ENCODE measurements at places on chromosomes 2 and 18.

DNA sequence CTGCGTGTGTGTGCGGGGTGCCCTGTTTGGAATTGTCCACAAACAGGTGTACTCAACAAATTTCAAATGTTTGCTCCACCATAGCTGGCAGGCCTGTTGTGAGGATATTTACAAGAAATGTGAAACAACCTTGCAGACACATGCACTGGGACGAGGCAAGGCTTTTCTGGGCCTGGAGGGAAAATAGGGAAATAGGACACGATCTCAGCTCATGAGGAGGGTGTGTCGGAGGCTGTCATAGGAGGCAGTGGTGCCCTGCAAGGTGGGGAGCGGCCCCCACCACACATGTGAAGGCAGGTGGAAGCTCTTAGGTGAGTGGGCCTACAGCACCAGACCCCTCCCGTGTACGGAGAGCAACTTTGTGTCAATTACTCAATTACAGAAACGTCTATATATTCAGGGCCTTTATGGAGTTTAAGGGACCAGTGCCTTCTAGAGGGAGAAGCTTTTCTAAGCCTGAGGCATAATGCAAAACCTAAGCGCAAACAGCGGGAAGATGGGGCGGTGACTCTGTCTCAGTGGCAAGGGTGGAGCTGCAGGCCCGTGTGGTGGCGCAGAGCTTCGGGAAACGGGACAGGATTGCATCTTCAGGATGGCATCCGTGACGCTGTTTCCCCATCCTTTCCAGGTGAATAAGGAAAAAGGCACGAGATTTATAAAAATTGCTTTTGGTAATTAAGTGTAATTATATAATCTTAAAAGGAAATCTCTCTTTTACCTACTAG lies 48.0 kb downstream of the RNF144A start:
- no peak for DNase-seq

DNA sequence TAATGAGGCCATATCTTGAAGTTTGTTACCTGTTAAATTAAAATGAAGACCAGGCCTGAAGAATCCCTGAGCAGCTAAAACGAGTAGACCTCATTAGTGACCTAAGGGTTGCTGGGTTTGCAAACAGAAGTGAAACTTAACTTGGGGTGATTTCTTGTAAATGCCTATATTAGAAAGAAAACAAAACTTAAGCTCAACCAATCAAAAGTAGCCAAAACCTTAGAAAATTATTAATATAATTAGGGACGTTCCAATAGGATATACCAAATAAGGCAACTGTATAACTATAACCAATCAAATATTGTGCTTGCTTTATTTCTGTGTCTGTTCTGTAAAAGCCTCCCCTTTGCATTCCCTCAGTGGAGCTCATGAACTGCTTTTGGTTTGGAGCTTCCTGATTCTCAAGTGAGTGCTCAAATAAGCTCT lies 137.9 kb upstream of the VRK2 start:
- no peak for DNase-seq

DNA sequence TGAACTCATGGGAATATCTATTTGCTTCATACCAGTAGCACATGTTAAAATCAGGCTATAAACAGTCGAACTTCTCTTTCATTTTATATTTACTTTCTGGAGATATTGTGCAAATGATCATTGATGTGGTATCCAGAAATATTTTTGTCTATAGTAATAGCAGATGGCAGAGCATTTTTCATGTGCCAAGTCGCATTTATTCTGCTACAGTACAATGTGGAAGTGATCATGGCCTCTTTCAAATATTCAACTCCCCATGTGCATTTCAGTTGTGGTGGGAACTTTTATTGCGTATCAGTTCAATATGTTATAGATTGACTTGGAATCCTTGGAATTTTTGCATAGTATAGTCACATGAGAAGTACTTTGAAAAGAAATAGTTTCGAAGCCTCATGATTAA lies 57.4 kb downstream of the RHBDD1 start:
- no peak for DNase-seq

DNA sequence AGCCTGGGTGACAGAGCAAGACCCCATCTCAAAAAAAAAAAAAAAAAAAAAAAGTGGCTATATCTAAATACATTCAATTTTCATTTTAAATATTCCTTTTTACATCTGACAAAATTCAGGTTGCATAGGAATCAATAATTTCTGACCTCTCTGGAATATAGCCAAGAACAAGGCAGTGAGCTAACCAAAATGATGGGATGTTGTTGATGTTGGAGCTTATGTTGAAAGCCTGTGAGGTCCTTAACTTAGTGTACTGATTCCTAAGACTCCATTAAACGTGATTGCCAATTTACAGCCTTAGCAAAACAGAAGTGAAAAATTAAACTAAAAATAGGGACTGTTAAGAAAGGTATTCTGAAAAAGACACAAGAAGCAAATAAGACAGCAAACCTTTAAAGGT lies 109.6 kb downstream of the MEP1B start:
- DNase-seq: no peak

GRCh38 chr2:9003366-9003615 lies 193 bp downstream of the MBOAT2 start:
- DNase-seq: no peak

DNA sequence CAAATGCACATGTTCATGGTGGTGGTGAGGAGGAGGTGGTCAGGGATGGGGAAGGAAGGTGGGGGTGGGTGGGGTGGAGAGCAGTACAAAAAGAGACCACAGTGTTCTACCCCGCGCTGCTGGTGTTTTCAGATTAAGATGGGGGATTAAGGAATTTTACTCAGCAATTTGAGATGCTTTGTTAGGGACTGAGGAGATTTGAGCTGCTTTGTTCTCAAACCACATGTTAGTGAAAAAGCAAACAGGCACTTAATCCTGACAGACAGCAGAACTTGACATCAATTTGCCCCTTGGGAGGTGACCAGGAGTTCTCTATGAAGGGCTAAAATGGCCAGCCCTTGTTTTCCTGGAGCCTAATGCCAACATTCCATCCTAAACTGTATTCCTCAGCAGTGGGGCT lies 244.5 kb downstream of the MEIS1 start:
- no peak for DNase-seq

GRCh38 chr2:226984750-226985582 lies 149.1 kb downstream of the RHBDD1 start:
- DNase-seq: peak; percentile 39

DNA sequence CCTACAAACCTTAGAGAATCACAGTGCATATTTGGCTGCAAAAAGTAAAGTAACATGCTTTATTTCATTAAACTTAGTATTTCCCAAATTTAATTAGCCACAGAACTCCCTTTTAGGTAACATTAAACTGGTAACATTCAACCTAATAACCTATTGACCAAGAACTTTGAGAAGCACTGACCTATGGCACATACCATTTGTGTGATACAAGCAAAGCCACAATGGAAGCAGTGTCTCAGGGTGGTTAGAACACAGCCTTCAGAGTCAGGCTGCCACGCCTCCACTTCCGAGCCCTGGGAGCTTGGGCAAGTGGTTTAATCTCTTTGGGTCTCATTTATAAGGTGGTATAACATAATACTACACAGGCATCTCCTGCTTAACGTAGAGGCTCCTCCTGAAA lies 301.4 kb downstream of the PDE11A start:
- DNase-seq: no peak

DNA sequence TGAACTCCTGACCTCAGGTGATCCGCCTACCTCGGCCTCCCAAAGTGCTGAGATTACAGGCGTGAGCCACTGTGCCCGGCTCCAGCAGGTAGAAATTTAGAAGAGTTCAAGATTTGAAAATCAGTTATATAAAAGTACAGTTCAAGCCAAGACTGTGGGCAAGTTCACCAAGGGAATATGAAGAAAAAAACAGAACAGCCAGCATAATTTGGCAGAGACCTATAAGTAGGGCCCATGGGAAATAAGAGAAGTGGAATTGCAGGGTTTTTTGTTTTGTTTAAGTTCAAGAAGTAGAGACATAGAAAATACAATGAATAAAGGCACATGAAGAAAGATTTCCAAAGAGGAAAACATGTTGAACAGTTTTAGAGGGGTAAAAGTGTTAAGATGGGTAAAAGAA lies 57.9 kb downstream of the BAZ2B start:
- DNase-seq: no peak

- DNase-seq: no peak
Observed at GRCh38 chr2:176409671-176410070, 140.4 kb downstream of the MTX2 start.

GRCh38 chr2:120231974-120232635 lies 8.9 kb upstream of the TMEM185B start:
- DNase-seq: no peak

- no peak for DNase-seq
Observed at GRCh38 chr2:226690461-226691024, 109.1 kb downstream of the IRS1 start.

DNA sequence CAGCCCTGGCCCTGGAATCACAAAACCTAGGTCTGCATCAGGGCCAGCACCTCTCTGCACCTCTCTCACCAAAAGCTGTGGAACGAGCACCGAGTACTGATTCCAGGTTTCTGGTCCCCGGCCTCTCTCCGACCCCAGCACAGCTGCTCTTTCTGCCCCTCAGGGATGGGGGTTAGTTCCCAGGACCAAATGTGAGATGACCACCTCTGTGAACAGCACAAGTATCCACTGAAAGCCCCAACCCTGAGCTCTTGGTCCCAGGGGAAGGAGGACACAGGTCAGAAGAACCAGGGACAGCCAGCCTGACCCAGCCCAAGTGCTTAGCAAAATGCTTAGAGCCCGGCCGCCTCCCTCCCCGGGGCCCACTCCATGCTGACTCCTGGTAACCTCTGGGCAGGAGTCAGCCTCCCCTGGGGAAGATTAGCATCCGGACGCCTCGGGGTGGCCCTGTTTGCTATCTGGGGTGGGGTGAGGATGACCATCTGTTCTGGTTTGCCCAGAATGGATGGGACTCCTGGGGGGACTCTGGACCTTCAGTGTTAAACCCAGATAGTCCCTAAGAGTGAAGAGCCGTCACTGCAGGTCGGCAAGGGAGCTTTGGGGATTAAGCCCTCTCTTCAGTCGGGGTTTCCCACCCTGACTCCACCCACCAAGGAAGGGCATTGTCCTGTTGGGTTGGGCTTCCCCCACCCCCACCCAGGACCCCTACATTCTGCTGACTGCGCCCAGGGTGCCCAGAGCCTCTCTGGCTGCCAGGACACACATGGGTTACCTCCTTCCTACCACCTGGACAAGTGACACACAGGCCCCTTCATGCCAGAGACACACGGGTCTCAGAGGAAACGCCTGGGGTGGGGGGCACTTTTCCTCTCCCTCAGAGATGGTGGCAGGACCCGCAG lies 9.4 kb upstream of the GPR55 start:
- DNase-seq: no peak

GRCh38 chr2:169114056-169114455 lies 44.7 kb downstream of the DHRS9 start:
- no peak for DNase-seq

- no peak for DNase-seq
Observed at GRCh38 chr2:25597881-25598280, 75.5 kb downstream of the DTNB start.

DNA sequence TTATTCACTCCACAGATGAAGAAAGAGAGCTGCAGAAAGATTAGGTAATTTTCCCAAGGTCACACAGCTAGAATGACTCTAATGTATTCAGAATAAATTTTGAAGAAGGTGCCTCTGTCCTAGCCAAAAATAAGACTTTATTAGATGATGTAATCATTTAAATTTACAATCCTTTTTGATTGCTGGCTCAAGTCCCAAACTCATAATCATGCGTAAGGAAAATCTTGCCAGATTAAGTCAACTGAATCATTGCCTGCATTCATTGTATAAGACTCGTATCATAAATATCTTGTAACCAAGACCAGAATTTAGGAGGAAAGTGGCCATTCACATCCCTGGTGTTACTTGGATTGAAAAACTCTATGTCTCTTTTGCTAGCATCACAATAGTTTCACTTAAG lies 53.1 kb upstream of the STK39 start:
- DNase-seq: no peak

- DNase-seq: peak; percentile 61
Observed at GRCh38 chr2:10303694-10304378, 1.1 kb downstream of the HPCAL1 start.

DNA sequence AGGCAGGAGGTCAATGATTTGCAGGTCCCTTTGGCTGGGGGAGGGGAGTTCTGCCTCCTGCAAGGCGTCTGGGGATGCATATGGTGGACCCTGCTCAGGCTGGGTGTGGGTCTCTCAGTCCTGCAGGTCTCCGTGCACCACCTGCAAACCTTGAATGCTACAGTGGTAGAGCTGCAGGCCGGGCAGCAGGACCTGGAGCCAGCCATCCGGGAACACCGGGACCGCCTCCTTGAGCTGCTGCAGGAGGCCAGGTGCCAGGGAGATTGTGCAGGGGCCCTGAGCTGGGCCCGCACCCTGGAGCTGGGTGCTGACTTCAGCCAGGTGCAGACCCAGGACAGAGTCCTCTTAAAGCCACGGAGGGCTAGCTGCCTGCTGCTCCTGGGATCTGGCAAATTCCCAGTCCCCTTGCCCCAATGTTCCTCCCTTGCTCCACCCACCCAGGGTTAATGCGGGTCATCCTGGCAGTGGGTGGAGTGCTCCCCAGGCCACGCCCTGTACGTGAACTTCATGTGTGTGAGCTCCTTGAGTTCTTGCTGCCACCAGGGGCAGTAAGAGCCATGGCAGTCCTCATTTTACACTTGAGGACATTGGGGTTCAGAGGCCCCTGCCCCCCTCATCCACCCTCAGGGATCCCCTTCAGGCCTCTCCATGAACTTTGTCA lies 3.1 kb downstream of the PROM2 start:
- DNase-seq: no peak

DNA sequence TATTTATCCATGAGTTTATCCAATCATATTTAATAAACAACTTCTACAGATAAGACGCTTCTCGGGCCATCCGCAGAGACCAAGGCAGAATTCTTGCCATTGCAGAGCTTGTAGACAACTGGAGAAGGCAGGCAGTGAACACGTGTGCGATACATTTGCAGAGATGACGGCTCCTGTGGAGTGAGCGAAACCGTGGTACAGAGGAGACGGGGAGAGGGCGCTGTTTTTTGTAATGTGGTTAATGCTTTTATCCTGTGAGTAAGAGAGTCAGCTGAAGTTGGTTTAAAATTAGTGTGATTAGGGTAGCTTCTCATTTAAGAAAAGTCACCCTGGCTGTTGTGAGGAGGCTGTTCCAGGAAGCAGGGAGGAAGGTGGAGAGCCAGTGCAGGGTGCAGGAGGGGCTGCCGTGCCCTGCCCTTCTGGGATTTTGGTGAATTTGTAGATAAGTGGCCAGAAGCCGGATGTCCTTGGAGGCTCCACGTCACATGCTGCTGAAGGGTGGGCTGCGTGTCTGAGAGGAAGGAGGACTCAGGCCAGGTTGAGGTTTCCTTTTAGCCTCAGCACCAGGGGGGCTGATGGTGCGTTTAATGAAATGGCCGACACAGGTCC lies 151.4 kb downstream of the SNTG2 start:
- DNase-seq: no peak
